ENCODE measurements at places on chromosomes 12 and 14.

DNA sequence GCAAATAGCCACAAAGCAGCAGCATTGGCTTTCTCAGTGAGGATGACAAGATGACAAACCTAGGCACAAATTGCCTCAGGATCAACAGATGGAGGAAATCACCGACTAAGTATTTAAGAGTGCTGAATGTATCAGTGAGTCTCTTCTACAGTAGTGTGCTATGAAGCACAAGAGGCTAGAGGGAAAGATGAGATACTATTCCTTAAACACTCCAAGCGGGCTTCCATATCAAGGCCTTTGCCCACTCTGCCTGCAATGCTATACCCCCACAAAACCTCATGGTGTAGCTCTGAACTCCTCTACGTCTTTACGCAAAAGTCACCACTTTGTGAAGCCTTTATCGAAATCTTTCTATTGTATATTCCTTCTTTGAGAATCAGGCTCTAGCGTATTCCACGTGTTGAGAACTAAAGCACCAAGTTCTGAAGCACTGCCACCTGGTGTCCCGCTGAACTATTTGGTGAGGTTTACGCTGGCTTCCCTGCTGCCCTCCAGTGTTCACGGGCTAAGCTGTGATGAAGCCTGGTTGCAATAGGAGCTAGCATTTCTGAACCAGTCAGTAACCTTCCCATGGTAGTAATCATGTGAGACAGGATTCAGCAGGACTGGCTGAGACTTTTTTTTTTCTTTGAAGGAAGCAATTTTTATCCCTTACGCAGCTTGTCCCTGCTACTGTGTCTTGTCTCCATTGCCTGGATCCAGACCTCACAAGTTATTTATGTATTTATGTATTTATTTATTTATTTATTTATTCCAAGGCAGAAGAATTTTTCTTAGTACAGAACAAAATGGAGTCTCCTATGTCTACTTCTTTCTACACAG is 426.5 kb upstream of the OR4E1 start:
- peak; percentile 69 for DNase-seq

DNA sequence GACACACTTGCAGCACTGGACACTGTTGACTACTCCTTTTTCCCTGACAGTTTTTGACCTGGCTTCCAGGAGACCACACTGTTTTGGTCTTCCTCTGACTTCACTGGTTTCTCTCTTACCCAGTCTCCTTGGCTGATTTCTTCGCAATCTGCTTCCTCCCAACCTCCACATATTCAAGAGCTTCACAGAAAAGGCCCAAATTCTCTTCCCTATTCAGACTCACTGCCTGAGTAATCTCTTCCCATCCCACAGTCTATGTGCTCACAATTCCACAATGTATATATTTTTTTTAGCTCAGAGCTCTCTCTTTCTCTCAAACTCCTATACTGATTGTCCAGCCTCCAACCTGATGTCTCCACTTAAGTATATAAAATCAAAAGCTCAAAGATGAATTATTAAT is 115.4 kb downstream of the SINHCAF start:
- DNase-seq, result no peak

DNA sequence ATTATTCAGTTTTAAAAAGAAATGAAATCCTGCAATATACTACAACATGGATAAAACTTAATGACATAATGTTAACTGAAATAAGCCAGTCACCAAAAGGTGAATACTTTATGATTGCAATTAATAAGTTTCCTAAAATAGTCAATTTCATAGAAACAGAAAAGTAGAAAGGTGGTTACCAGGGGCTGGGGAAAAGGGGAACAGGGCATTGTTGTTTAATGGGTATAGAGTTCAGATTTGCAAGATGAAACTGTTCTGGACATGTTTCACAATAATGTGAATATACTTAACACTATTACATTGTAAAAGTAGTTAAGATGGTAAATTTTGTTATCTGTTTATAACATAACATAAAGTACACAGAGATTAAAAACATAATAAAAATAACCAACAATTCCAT is 550.9 kb downstream of the CCER1 start:
- peak; percentile 4 for DNase-seq

DNA sequence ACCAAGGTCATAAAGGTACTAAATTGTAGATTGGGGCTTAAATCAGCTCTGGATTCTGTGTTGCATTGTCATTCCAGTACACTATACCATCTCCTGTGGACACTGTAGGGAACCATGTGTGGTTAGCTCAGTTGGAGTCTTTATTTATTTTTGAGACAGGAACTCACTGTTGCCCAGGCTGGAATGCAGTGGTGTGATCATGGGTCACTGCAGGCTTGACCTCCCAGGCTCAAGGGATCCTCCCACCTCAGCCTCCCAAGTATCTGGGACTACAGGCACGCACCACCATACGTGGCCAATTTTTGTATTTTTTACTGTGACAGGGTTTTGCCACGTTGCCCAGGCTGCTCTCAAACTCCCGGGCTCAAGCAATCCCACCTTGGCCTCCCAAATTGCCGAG is 6.7 kb downstream of the PAPOLA start:
- no peak for DNase-seq

DNA sequence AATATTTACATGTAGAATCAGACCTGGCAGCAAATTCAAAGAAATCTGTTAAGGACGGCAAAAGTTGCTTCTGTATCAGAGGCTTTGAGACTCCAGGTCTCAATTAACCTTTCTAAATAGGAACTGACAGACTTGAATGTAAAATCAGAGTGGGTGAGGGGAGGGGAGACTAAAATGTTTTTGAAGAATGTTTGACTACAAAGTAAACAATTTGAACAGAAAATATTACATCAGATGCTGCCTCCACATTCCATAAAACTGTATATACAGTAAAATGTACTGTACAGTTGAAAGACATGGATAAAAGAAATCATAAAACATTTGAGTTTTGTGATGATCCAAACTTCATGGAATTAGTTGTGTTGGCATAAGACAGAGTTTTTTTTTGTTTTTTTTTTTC is 49.5 kb upstream of the POC1B start:
- no peak for DNase-seq

- peak; percentile 89 for DNase-seq
Observed at GRCh38 chr12:92143686-92144630, 1.7 kb downstream of the BTG1 start.

DNA sequence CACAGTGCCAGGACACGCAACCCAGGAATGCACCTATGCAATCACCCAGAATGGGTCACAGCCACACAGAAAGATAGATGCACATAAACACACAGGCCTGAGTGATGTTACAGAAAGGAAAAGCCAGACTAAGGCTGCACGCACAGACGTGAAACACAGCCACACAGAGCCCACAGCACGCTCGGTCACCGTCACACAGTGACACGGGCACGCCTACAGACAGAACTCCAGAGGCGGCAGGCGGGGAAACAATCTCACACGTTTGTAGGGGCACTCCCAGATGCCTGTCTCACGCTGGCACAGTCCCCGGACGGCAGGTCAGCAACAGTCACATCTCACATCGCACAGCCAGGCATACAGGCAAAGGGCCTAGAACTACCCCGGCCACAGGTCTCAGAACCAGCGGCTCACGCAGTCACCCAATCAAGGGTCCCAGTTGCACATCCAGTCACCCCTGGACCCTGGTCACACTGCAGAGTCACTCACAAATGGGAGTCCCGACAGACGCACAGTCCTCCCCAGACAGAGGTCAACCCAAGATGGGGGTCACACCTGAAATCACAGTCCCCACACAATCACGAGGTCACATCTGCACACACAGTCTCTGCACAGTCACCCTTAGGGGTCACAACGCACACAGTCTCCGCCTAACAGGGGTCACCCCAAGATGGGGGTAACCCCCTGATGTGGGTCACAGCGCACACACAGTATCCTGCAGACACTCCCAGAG is 790 bp downstream of the SSH1 start:
- peak; percentile 59 for DNase-seq

GRCh38 chr14:24710403-24711112 is 76.6 kb upstream of the GZMB start:
- peak; percentile 73 for DNase-seq

DNA sequence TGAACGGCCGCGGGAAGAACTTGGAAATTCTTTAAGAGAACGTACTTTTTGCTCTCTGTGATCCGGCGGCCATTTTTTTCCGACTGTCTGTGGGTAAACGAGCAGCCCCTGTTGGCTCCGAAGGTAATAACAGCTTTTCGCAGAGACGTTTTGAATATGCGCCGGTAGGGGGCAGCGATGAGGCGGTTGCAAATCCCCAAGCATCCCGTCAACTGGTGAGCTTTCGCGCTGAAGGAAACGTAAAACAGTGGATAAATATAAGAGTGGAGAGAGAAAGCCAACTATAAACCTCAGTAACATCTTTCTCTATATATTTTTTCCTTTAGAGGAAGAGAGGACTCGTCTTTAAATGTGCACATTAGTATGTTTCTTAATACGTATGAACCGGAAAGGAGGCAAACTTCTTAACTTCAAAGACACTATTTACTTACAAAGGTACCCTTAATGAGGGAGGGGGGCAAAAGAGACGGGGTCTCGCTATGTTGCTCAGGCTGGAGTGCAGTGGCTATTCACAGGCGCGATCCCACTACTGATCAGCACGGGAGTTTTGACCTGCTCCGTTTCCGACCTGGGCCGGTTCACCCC is 9.6 kb upstream of the NEMF start:
- peak; percentile 94 for DNase-seq

DNA sequence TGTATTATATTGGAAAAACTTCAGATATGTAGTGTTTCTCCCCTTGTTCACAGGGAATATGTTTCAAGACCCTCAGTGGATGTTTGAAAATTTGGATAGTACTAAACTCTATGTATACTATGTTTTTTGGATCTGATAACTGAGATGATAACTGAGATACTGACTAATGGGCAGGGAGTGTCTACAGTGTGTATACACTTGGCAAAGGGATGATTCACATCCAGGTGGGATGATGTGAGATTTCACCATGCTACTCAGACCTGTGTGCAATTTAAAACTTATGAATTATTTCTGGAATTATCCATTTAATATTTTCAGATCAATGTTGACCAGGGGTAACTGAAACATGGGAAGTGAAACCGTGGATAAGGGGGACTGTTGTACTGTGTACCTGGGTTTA is 13.8 kb downstream of the RAD51B start:
- no peak for DNase-seq

DNA sequence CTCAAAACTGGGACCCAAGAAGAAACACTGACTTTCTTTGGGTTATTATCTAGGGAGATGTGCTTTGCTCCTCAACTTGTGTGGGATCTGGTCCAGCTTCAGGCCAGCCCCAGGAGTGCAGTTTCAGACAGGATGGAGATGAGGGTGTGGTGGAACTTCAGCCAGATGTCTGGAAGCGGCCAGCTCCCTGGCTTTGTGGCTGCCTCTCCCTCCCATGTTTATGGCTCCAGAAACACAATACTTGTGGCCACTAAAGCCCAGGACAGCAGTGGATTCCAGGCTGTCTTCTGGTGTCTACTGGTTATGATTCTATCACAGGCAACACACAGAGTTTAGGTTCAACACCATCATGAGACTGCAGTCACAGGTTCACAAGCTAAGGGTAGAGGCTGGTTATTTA is 44.2 kb upstream of the EMP1 start:
- DNase-seq, result no peak

GRCh38 chr12:12025799-12026386 is 44.8 kb upstream of the BCL2L14 start:
- no peak for DNase-seq

DNA sequence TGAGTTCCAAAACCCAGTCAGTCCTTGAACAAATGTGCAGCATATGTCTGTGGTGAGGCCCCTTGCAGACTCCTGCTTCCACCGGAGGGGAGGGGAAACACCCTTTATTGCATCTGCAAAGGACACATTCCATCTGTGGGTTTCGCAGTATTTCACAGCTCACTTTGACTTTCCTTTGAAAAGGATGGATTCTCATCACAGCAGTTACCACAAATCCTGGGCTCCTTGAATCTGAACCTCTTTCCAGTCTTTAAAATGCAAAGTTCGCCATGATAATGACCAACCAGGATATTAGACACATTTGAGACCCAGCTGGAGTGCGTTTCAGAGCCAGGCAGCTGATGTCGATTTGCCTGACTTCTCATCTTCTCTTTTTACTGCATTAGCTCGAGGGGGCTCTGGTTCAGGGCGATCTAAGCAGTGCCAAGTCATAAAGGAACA is 242.4 kb downstream of the SLC15A4 start:
- no peak for DNase-seq

GRCh38 chr12:68452078-68452715 is 120.0 kb upstream of the MDM1 start:
- no peak for DNase-seq

GRCh38 chr12:22333186-22333712 is 1.3 kb downstream of the ST8SIA1 start:
- DNase-seq, result no peak

- DNase-seq, result no peak
Observed at GRCh38 chr14:80477388-80478160, 266.3 kb upstream of the DIO2 start.

- DNase-seq, result no peak
Observed at GRCh38 chr14:64614166-64614565, 64.4 kb downstream of the PPP1R36 start.

GRCh38 chr12:123614531-123614930 is 12.6 kb downstream of the DDX55 start:
- DNase-seq, result no peak

DNA sequence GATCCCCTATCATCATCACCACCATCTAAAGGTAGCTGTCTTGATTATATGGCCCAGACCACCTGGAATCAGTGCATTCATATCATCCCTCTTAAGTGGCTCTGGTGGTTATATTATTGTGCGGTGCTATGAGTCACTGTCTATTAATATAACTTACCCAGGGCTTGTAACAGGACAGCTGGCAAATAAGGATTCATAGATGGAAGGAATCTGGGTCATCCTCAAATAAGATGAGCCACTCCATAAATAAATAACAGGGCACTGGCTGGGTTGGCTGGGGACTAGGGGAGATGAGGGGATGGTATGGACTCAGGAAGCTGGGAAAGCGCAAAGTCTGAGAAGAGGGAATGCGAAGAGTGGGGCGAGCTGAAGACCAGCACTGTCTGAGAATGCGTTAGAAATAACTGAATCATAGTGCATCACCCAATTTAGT is 216.1 kb downstream of the NUAK1 start:
- no peak for DNase-seq

GRCh38 chr12:96465896-96466295 is 23.5 kb upstream of the CFAP54 start:
- no peak for DNase-seq

- DNase-seq, result no peak
Observed at GRCh38 chr12:124560146-124560890, 7.1 kb downstream of the NCOR2 start.

GRCh38 chr12:111084158-111084557 is 163.8 kb upstream of the MYL2 start:
- DNase-seq, result no peak

Data from GM12865 (cell line).